ENCODE measurements at places on chromosomes 16 and 17.
A peak's percentile ranks its signal among the peaks of the same experiment; 100 is the strongest.

DNA sequence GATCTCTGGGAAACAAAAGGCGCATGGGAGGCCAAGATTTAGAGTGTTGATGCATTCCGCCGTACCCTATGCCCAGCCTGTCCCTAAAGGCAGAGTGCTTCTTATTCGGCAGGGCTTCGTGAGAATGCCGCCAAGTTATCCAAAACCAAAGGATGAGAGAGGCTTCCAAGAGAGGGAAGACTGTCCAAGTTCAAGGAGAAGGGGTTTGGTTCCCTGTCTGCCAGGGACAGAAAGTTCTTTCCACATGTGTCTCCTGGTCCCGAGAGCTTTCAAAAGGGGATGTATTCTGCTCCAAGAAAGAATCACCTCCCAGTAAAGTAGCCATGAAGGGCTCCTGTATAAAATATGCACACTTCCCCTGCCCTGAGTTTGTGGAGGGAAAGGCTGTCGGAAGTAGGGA is 42.1 kb upstream of the CLEC18A start:
- no peak for DNase-seq

- peak; percentile 61 for DNase-seq
These were observed 15.4 kb upstream of the HELZ start for GRCh38 chr17:67260170-67260987.

DNA sequence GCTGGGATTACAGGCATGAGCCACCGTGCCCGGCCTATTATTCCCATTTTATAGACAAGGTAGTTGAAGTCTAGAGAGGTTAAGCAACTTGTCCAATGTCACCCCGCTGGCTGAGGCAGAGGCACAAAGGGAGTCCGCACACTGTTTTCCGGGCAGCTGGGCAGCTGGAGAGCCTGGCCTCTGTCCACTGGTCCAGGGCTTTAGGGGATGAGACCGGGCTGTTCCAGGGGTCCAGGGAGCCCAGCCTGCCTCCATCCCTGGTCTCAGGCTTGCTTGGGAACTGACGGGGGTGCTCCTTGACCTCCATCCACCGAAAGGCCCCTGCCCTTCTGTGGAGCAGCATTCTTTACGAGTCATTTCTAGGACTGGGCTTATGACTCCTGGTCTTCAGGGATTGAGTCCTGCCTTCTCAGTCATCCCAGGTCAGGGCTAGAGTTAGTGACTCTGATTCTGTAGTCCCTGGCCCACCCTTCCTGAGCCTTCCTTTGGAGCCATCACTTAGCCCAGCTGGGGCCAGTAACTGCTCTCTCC is 37.5 kb downstream of the SOCS3 start:
- peak; percentile 46 for DNase-seq

DNA sequence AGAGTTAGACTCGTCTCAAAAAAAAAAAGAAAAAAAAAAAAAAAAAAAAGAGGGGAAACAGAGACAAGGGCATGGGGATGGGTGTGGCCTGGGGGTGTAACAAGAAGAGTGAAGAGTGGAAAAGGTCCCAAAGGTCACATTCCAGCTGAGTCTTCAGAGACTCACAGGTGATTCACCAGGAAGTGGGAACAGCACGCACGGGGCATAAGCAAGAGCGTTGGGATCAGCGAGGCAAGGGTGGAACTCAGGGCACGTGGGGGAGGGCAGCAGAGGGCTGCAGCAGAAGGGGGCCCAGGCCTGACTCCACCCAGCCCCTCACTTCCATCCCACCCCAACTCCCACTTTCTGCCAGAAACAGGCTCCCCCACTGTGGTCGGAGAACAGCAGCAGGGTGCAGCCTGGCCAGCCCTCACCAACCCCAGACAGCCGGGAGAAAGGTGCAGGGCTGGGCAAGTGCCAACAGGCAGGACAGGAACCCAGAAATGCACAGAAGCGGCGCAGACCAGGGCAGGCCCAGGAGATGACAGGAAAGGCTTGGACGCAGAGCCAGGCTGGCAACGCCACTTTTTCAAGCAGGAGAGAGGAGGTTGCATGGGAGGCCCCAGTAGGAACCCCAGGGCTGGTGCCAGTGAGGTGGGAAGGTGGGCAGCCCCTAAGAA is 3.3 kb downstream of the MEAK7 start:
- DNase-seq, result peak; percentile 81
